ENCODE measurements at places on chromosomes 7 and 10. TPM values are rescaled to one million over a fixed set of nuclear protein-coding genes. Genes with fewer than 3 reads are reported as not detected.

The TWIST1 gene
- 101 TPM for total RNA-seq

DNA sequence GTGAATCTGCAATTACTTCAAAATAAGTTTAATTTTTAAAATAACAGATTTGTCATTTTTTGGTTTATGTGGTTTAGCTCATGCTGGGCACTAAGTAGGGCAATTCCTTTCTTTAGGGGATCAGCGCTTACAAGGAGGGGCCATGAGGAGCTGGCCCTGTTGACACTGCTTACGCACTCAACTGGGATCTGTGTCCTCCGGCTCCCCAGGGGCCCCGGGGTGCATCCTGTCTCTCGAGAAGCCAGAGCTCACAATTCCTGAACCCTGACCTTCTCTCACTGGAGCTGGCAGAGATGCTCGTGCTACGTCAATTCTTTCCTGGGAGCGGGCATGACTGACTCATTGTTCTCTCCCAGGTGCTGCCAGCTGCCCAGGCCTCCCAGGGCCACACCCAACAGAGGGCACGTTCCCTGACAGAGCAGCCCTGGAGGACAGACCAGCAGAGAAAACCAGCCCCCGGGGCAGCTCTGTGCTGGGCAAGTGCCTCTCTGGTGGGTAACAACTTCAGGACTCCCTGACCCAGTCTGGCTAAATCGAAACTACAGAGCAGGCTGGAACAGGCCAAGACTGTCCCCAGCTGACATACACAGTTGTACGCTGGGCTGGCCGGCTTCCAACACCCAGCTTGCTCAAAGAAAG, 36.8 kb downstream of the CTBP2 start:
- peak overlapping the region; percentile 92 for H3K27ac ChIP-seq
- H3K4me1 ChIP-seq: peaks cover 21% of the 10 kb centered on the region
- peak overlapping the region; percentile 59 for H3K4me3 ChIP-seq

The FZD8 gene
- total RNA-seq: 15.2 TPM

The ATOH7 gene
- not detected for total RNA-seq

DNA sequence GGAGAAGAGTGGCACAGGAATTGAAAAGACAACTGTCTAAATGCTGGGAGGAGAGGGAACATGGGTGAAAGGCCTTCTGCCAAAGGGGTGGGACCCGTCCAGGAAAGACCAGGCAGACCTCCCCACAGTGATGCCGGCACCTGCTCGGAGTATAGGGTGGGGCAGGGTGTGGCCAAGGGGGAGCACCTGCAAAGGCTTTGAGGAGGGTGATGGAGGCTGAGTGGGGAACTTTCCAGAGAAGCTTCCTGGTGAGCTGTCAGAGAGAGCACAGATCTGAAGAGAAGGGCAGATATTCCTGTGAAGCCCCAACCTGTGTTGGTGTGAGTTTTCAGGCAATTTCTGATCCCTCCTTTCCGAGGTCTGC, 263.4 kb upstream of the GRB10 start:
- DNase-seq: no peak
- H3K4me3 ChIP-seq: no peak overlapping the region
- H3K4me1 ChIP-seq: peaks cover 19% of the 10 kb centered on the region

The IL6 gene
- total RNA-seq: 37.4 TPM

The DUSP5 gene
- total RNA-seq: 10.1 TPM

DNA sequence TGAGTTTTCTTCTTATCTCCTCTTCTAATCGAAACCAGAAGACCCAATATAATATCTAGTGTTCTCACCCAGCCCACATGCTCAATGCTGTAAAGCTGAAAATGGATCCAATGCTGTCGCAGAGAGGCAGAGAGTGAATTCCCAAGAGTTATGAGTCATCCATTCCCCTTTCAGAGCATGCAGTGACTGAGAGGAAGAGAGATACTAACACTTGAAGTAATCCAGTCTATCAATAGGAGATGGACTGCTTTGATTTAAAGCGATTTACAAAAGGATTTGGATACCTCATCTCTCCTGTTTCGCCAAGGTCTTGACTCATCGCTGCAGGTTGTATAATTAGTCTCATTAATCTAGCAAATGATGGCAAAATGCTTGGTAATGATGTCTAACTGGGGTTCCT, 41.5 kb upstream of the PRKCQ start:
- no peaks in the 10 kb centered on the region for H3K36me3 ChIP-seq
- H3K4me1 ChIP-seq: no peaks in the 10 kb centered on the region
- H3K27me3 ChIP-seq: no peaks in the 10 kb centered on the region
- H3K27ac ChIP-seq: no peak overlapping the region

GRCh38 chr7:30732606-30733005, 19.3 kb upstream of the INMT start:
- H3K27ac ChIP-seq: no peak overlapping the region
- H3K4me1 ChIP-seq: no peaks in the 10 kb centered on the region
- H3K27me3 ChIP-seq: peaks cover 42% of the 10 kb centered on the region
- H3K4me3 ChIP-seq: no peak overlapping the region
- DNase-seq: peak; percentile 47
- H3K36me3 ChIP-seq: no peaks in the 10 kb centered on the region

DNA sequence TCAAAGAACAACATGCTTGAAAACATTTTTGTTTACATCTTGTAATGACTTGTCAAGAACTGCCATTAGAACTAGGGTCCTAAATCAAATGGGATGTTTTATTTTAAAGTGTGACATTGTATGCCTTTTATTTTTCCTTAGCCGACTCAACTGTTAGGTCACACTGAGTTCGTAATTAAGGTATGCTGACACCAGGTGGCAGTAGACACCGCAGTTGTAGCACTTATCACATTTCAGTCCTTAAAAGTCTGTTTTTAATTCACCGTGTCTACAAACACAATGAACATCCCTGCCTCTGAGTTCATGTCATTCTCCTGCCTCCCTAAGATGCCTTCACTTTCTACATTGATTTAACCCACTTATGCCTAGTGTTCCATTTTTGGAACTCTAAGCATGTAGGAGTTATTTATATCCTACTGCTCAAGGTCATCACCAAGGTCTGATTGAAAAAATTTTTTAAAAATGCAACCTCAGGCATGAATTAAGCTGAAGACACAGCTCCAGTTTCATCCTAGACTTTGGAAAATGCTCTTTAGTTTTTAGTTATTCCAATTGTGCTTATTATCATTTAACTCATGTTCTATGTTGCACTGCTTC, 186.1 kb downstream of the BMPER start:
- peaks cover 8% of the 10 kb centered on the region for H3K4me1 ChIP-seq
- H3K27me3 ChIP-seq: no peaks in the 10 kb centered on the region
- H3K27ac ChIP-seq: no peak overlapping the region
- DNase-seq: no peak

GRCh38 chr7:30791114-30791513, 19.9 kb downstream of the MINDY4 start:
- H3K4me3 ChIP-seq: no peak overlapping the region
- no peak overlapping the region for H3K27ac ChIP-seq
- H3K4me1 ChIP-seq: peaks cover 17% of the 10 kb centered on the region

- no peaks in the 10 kb centered on the region for H3K27me3 ChIP-seq
- DNase-seq: no peak
- H3K36me3 ChIP-seq: no peaks in the 10 kb centered on the region
- H3K4me3 ChIP-seq: no peak overlapping the region
- no peaks in the 10 kb centered on the region for H3K4me1 ChIP-seq
Observed at GRCh38 chr10:65413001-65413400, 1512.8 kb upstream of the LRRTM3 start.

DNA sequence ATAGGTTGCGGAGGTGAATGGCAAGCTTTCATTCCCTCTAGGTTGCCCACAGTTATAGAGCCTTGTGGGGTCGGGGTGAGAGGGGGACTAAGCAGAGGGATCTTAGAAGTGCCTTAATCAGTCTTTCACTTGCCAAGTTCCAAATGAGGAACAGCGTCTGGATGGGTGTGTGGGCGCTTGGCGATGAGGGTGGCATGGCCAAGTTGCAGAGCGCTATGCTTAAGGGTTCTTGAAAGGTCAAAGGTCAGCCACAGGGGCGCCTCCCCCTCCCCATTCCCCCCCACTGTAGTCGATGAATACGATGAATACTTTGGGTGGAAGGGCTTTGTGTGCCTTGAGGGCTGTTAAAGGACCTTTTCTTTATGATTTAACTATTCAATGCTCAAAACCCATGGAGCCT, 185.0 kb downstream of the TCF7L2 start:
- no peak overlapping the region for H3K27ac ChIP-seq
- H3K36me3 ChIP-seq: no peaks in the 10 kb centered on the region
- peaks cover 19% of the 10 kb centered on the region for H3K4me1 ChIP-seq
- H3K27me3 ChIP-seq: no peaks in the 10 kb centered on the region

DNA sequence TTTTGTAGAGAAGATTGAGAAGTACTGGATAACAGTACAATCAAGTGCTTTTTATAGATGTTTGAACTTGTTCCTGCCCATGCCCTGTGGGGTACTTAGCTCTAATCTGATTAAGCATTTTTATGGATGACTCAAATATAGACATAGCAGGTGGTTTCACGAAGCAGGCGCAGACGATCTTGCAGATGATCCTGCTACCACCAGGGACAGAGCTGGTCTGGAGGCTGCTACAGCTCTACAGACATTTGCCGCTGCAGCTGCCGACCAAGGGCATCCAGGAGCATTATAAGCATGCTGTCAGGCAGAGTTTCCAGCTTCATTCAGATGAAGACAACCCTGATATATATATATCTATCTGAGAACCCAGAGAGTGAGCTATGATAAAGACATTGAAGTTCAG, 650.4 kb downstream of the NXPH1 start:
- no peaks in the 10 kb centered on the region for H3K36me3 ChIP-seq
- H3K4me1 ChIP-seq: no peaks in the 10 kb centered on the region
- no peak for DNase-seq
- H3K27me3 ChIP-seq: no peaks in the 10 kb centered on the region
- no peak overlapping the region for H3K27ac ChIP-seq

The MYL10 gene
- total RNA-seq: not detected

DNA sequence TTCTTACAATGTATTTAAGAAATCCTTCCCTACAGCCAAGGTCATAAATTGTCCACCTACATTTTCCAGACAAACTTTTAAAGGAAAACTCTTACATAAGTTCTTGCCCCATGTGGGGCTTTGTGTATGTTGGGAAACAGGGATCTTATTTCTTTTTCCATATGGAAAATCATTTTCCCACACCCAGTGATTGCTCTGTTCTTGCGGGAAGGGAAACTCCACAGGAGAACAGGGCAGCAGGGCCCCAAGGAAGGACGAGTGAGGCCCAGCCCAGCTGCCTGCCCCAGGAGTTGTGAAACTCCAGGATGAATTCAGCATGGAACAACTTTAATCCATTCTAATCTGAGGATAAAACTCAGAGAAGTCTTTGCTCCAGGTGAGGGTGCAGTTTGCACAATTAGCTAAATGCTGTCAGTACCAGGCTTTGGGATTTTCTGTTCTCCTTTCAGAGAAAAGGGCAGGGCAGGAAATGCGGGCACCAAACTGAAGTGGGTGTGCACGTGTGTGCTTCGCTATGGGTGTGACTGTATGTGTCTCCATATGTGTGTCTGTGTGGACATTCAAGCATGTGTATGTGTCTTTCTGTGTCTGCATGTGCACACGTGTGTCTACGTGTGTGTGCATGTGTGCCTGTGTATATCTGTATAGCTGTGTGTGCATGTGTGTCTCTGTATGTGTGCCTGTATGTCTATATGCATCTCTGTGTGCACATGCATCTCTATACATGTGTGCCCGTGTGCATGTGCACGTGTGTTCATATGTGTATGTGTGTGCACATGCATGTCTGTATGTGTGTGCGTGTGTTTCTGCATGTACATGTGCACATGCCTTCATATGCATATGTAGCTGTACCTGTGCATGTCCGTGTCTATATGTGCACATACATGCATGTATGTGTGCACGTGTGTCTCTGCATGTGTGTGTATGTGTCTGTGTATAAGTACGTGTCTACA, 102.0 kb upstream of the FAM20C start:
- no peaks in the 10 kb centered on the region for H3K27me3 ChIP-seq
- H3K36me3 ChIP-seq: no peaks in the 10 kb centered on the region
- peak overlapping the region; percentile 92 for H3K27ac ChIP-seq

- no peaks in the 10 kb centered on the region for H3K4me1 ChIP-seq
- H3K4me3 ChIP-seq: no peak overlapping the region
- H3K36me3 ChIP-seq: no peaks in the 10 kb centered on the region
- DNase-seq: peak; percentile 66
- H3K27me3 ChIP-seq: no peaks in the 10 kb centered on the region
Observed at GRCh38 chr7:158355456-158356065, 232.1 kb downstream of the PTPRN2 start.

DNA sequence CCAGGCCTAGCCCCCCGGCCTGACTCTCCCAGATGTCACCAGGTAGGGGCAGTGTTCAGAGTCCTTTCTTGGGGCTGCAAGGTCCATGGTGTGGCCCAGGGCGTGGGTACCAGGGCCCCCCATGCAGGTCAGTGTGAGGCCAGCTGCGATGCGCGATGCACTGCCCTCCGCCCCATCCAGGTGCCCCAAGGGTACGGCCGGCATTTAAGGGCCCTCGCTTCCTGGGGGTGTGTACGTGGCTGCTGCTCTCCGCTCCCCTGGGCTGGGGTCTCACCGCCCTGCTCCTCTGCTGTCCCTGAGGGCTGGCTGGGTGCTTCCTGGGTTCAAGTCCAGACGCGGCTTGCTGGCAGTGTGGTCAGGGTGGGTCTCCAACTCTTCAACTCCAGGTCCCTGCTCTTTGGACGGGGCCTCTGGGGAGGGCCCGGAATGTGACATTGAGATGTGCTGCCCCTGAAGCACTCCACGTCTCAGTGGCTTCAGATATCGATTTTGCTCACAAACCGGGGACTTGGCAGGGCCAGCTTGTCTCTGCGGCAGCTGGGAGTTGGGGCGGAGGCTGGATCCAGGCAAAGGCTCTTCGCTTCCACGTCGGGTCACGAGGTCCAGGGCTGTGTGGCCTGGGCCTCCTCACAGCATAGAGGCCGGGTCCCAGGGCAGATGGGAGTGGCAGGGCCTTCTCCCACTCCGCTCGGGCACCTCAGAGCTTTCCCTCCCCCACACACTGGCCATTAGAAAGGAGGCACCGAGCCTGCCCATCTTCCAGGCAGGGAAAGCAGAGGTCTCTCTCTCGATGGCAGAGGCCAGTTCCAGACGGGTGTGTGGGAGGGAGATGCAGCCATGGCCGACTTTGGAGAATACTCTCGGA, 93.2 kb downstream of the UNCX start:
- no peak for DNase-seq
- H3K4me3 ChIP-seq: no peak overlapping the region
- H3K27me3 ChIP-seq: peaks cover 30% of the 10 kb centered on the region
- no peaks in the 10 kb centered on the region for H3K36me3 ChIP-seq
- no peak overlapping the region for H3K27ac ChIP-seq

DNA sequence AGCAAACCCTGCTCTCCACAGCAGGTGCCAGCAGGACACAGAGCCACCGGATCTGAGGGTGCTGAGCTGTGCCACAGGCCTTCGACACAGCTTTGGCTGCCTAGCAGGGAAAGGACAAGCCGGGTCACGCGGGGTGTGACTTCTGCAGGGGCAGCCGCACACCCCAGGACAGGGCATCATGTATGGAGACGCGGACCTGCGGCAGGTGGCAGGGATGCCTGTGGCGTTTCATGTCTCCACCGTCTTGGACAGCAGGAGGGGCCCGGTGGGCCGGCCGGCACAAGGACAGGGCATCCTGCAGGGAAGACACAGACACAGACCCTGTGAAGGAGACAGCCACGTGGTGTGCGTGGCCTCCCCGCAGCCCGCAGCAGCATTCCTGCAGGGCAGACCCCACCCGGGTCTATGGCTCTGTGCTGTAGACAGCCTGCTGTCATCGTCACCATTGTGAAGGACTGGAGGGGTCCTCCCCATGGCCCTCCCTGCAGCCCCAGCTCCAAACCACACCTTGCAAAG, 109.2 kb downstream of the PDGFA start:
- H3K4me3 ChIP-seq: no peak overlapping the region
- no peaks in the 10 kb centered on the region for H3K36me3 ChIP-seq
- H3K27ac ChIP-seq: no peak overlapping the region

The ADARB2 gene
- total RNA-seq: not detected

- peaks cover 4% of the 10 kb centered on the region for H3K4me1 ChIP-seq
- no peak overlapping the region for H3K27ac ChIP-seq
- no peak for DNase-seq
- H3K27me3 ChIP-seq: no peaks in the 10 kb centered on the region
- no peak overlapping the region for H3K4me3 ChIP-seq
Observed at GRCh38 chr7:24728503-24729364, 28.5 kb downstream of the GSDME start.

The ZNF239 gene
- total RNA-seq: 4.7 TPM
